ENCODE measurements at places on chromosomes 4 and X.

DNA sequence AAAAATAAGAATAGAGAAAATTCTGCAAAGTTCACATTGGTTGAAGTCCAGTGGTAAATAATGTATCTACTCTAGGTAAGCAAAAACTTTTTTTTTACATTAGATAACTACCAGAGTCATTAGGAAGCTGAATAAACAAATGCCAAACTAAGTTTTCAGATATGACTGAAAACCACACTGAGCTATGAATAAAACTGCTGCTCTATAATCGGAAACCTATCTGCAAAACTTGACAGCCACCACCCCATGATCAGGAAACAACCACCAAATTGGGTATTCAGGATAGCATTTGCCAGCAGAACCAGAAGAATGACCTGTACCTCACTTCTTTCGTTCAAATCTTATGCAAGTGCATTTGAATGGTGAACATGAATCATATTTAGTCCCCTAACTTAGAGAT, 173.0 kb upstream of the TET2 start:
- no peak for DNase-seq

- no peak for DNase-seq
Observed at GRCh38 chrX:134706138-134706537, 47.9 kb upstream of the PLAC1 start.

GRCh38 chr4:185741795-185742194, 70.2 kb downstream of the SORBS2 start:
- DNase-seq = no peak

- DNase-seq = no peak
Observed at GRCh38 chr4:128241019-128241418, 46.6 kb downstream of the PGRMC2 start.

DNA sequence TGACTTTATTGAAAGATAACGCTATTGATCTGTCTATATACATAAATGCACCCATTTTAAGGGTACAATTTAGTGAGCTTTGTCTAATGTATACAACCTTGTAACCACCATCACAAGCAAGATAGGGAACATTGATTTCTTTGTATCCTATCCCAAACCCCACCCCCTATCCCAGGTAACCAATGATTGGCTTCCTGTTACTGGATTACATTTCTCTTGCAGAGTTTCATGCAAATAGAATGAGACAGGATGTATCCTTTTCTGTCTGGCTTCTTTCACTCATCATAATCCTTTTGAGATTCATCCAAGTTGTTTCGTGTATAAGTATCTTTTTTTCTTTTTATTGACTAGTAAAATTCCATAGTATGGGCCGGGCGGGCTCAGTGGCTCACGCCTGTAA, 1.6 kb upstream of the GRIPAP1 start:
- DNase-seq = no peak

DNA sequence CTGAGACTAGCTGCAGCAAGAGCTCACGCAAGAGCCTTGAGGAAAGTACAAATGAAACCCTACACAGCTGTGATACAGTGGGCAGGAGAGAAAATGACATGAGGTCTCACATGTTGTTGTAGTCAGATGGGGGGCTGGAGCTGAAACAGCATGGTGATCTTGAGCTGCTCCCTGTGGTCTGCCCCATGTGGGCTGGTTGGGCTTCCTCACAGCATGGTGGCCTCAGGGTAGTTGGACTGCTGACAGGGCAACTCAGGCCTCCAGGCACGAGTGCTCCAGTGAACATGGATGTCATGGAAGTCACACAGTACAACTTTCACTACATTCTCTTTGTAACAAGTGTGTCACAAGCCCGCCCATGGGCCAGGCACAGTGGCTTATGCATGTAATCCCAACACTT, 3.4 kb upstream of the MAN2B2 start:
- DNase-seq = no peak

DNA sequence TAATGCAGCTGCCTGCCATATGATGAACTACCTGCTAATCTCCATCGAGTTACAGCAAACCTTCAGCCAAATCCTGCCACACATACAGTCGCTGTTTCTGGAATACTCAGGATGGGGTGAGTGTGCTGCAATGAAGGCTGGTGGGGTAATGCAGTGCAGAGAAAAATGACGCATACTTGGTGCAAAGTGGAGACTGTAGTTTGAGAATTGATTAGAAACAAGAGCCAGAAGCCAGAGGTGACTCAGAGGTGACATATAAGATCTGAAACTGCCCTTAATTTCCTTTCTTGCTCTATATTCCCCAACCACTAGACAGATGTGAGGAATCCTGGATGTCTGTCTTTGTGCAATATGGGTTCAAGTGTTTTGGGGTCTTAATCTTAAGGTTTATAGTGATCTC, 22.0 kb downstream of the C4orf54 start:
- DNase-seq = no peak
